ENCODE measurements at places on chromosomes 3 and 15.

GRCh38 chr3:6861625-6862000 lies 698 bp downstream of the GRM7 start:
- no peak for DNase-seq

DNA sequence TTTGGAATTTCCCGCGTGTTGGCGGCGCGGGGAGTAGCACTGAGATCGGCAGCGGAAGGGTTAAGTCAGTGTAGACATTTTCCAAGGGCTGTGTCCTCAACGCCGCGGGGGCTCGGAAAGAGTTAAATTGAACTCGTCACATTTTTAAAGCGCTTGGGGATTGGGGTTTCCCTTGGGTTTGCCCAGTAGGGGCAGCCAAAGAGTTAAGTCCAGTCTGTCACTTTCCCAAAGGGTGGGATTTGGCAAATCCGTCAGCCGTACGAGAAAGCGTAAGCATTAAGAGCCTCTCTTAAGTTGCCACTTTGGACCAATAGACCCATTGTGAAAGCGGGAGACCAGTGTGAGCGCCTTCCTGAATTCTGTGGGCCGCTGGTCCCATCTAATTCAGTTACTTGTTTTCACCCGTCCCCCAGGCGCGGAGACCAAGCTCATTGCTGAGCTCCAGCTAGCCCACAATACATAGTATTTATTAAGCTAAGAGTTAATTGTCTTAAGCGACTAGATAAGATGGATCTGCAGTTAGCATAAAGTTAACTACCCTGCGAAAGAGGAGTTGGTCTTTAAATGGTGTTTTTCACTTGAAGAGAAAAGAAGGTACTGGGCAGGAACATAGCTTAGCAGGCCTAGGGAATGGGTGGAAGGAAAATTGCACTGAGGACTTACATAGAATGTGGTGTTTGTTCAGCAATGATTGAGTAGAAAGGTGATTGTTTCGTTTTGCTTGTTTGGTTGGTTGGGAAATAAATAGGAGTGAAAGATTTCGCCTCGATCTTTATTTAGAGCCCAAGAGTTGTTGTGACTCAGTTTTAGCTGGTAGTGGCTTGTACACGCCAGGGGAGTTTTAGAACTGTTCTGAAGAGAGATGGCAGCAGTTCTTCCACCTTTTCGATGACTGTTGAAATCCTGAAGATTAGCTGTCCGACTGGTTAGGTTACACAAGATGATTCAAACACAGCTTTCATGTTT lies 932 bp downstream of the ARL8B start:
- peak; percentile 48 for DNase-seq

- peak; percentile 74 for DNase-seq
These were observed 1.1 kb downstream of the TFG start for GRCh38 chr3:100710261-100710968.

GRCh38 chr15:52102463-52102862 lies 10.1 kb downstream of the BCL2L10 start:
- DNase-seq, result peak; percentile 75

All from EL (cell line).